Glomerular endothelial cell (primary cell): ENCODE measurements at places on chromosomes 11 and 22. TPM values are rescaled to one million over a fixed set of nuclear protein-coding genes. Genes with fewer than 3 reads are reported as not detected.

The SUSD2 gene
- total RNA-seq: 0.19 and 0.23 TPM in 2 replicates

The CRKL gene
- total RNA-seq: 37.8 and 51.5 TPM in 2 replicates

The LGALS1 gene
- 4,843 and 7,713 TPM in 2 replicates for total RNA-seq

The YPEL1 gene
- total RNA-seq: 5.0 and 8.7 TPM in 2 replicates

GRCh38 chr11:33690290-33691065, 10.1 kb downstream of the C11orf91 start:
- DNase-seq: peak; percentile 98

- DNase-seq: no peak
These were observed 1.1 kb upstream of the OR10A5 start for GRCh38 chr11:6844356-6844755.

DNA sequence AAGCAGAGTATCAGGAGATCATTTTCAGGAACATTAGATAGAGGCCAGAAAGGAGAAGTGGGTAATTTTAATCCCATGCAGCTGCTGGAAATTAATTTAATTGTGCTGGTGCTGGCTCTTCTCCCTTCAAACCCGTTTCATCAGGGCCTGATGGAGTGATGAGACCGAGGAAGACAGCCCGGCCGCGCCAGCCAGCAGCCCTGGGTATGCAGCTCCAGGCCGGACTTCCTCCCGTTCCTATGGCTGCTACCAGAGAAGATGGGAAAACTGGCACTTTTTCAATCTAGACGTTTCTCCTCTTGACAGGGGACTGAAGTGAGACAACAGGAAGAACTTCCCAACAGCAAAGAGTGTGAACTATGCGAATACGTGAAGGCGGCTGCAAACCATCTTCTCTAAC, 24.6 kb upstream of the ZBTB16 start:
- no peak for DNase-seq

DNA sequence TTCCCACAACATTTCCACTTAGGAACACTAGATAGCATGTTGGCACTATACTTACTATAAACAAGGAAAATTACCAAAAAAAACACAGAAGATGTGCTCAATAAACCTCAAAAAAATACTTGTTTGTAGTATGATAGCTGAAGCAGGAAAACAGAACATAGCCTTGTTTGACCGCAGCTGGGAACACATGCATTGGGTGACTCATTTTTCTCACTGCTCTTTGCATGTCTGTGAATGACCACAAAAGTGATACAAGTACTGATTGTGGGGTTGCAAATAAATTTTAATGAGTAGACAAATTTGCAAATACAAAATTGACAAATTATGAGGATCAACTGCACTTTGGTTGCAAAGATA, 22.8 kb upstream of the GUCY1A2 start:
- no peak for DNase-seq

GRCh38 chr22:42791721-42792452, 65.2 kb downstream of the ARFGAP3 start:
- no peak for DNase-seq

DNA sequence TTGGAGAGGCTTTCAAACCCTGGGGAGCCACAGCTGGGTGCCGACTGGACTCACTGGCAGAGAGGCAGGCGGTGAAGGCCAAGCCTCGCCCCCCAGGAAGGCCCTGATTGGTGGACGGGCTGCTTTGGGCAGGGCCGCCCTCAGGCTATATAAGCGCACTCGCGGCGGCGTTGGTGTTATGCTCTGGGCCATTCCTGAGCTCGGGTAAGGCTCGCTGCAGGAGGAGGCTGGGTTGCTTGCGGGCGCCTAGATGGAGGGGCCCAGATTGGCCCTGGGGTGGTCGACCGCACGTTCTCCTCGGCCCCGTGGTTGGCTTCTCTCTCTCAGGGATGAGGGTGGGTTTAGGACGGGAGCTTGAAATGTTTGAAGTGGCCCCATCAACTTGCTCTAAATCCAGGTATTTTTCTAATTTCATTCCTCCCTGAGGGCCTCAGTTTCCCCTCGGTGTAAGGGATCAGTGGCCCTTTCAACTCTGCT, at the start of gene SPDYC:
Gene SPDYC (plus strand): TSS at position 176 of the 477 bp plus-strand sequence. CDS start 1,125 bp downstream, outside the sequence.
- no peak for DNase-seq

DNA sequence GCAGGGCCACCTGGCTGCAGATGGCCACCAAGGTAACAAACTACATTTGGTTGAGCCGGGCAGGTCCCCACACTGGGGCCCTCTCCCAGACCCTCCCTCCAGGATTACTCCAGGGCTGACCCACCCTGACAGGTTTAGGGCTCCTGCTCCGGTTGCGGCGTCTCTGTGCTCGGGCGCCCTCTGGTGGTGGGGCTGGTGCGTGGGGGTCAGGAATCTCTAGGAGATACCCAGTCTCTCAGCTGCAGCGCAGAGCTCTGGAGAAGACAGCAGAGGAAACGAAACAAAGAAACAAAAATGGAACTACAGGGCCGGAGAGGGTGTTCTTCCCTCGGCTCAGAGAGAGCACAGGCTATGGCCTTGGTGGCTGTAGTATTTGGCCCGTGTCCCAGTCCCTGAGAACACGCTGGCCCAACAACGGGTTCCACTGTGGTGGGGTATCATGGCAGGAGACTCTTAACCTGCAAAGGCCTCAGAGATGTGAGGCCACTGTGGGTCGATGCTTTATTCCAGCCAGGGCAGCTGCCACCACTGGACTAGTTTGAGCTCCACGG, 2.4 kb downstream of the C11orf96 start:
- DNase-seq: no peak
